ENCODE measurements at places on chromosomes 4 and X.
A peak's percentile ranks its signal among the peaks of the same experiment; 100 is the strongest.

GRCh38 chr4:48346594-48346993 is 5.3 kb downstream of the SLAIN2 start:
- no peak for DNase-seq

GRCh38 chr4:2651546-2651945 is 104.6 kb downstream of the TNIP2 start:
- no peak for DNase-seq

DNA sequence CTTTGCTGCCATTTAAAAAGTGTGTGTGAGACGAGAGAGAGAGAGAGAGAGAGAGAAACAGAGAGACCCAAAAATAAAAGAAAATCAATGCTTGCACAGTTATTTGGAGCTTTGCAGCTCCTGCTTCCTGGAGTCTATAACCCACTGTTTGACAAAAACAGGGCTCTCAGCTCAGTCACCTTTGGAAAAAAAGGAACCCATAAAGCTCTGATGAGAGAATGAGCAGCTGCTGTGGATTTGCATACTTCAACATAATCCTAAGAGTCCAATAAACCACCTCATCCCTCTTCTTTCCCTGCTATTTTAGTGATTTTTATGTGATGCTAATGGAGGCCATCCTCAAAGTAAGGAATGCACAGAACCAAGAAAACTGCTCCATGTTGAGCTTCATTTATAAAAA is 50.3 kb downstream of the USP26 start:
- DNase-seq: no peak

DNA sequence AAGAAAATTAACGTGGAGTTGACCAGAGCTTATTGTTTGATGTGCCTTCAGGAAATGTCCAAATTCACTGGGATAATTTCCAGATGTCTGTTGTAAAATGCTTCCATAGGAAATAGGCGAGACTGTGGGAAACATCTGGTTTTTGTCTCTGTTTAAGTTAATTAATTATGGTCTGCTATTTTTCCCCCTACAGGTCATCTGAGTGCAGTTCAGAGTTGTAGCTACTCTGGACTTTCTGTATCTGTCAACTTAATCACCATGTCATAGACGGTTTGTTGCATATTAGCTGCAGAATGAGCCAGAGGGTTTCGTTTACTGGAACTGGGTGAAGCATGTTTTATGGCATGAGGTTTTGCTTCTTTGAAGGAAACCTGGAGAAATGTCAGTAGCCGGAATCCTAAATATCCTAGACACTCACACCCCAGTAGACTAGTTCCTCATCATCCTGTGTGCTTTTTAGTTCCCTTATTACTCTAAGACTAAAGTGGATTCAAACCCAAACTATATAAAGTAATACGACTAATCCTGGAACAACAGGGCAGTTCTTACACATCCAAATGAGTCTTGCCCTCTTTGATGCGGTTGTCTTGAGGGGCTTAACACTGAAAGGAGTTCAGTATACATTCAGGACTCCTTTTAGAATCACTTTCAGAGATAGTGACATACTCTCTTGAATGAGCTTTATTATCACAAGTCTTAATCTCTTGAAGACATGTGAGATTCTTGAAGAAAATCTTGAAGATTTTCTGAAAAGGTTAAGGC is 62.5 kb downstream of the PPEF1 start:
- no peak for DNase-seq

DNA sequence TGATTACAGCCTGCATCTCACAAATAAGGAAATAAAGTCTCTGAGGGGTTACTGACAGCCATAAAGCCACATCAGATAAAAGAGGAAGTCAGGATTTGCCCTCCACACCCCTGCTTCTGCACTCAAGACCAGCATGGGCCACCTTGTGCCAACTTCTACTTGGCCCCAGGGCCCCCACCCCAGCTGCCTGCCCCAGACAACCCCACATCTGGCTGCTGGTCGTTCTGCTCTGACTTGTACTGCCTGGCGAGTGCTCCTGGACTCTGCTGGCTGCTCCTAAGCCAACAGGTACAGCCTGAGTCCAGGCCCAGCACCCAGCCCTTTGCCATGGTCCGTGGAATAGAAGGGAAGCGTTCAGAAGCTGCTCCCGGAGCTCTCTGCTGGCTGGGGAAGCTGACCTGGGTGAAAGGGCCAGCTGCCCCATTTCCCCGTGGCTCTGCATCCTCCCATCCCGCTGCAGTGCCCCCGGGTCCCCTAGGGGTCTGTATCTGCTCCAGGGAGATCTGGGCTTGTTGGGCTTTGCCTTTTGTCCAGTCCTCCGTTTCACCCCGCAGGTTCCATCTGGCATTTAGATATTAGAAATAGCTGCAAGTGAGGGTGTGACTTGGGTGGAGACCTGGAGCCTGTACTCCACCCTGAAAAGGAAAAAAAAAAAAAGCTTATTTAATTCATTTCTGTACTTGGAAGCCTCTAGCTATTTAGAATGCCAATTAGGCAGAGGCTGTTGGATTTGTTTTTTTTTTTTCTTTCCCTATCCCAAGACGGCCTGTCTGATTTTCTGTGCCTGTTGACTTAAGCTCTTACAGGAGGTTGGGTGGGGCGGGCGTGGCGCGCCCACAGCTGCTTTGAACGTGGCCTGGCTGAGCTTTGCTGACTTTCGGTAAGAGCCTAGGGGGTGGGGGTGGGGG is 194.7 kb downstream of the PTTG2 start:
- no peak for DNase-seq

GRCh38 chrX:4935401-4935800 is 1222.0 kb upstream of the PRKX start:
- DNase-seq: no peak

DNA sequence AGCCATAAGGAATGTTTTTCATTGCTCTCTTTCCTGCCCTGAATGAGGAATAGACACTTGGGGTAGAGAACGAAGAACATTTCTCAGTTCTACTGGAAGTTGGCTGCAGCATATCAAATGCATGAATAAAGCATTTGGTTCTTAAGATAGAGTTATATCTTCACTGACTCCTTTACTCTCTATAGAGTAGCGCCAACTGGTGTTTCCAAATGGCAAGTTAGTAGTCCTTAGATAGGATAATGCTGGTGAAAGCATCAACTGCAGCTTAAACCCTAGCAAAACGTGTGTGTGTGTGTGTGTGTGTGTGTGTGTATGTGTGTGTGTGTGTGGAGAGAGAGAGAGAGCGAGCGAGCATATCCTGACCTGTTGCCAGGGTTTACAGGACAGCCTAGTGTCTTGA is 62.2 kb upstream of the FRMPD4 start:
- no peak for DNase-seq

DNA sequence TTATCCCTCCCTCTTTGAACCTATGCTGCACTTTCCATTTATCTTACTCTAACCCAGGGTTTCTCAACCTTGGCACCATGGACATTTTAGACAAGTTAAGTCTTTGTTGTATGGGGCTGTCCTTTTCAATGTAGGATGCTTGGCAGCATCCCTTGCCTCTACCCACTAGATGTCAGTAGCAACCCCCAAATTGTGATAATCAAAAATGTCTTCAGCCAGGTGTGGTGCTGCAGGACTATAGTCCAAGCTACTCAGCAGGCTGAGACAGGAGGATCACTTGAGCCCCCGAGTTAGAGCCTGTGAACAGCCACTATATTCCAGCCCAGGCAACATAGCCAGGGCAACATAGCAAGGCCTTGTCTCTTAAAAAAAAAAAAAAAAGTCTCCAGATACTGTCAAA is 7.0 kb downstream of the LRCH2 start:
- DNase-seq: no peak

- no peak for DNase-seq
These were observed 90.4 kb downstream of the ZC4H2 start for GRCh38 chrX:64885850-64886249.

DNA sequence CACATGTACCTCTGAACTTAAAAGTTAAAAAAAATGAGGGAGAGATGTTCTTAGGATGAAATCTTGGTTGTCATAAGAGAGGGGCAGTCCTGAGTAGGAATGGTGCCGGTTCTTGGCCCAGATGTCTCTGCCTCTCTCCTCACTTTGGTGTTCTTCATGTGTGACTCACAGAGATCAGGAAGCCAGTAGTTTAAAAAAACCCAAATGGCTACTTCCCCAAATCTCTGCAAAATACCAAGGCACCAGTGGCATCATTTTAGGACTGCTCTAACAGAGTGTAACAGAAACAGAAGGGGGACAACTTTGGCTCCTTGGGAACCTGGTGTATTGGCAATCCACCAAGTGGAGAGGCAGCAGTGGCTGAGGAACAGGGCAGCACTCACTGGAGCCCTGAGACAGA is 116.8 kb downstream of the SCD5 start:
- no peak for DNase-seq

- DNase-seq: no peak
These were observed 25.3 kb downstream of the IQCM start for GRCh38 chr4:149790172-149790907.

DNA sequence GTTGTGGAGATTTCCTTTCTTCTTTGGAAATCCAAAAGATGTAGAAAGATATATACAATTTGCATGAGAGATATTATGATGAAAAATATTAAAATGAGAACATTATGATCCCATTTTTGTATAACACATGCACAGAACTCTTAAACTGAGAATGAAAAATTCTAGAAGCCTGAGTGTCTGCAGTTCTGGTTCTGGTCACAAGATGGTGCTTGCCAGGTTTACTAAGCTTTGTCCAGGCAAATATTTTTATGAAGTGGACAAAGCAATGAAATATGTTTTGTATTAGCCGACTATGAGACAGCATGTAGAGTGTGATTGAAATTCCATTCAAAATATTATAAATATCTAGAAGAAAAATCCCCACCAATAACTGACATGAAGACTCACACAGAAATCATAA is 2.2 kb downstream of the PWWP3B start:
- no peak for DNase-seq

GRCh38 chr4:138677212-138677611 is 338.4 kb upstream of the NOCT start:
- DNase-seq: no peak

- DNase-seq: no peak
These were observed 48.2 kb upstream of the AADAT start for GRCh38 chr4:170137927-170138326.

GRCh38 chr4:10288830-10289537 is 168.2 kb downstream of the ZNF518B start:
- DNase-seq: no peak

GRCh38 chr4:145177906-145178538 is 2.4 kb downstream of the OTUD4 start:
- no peak for DNase-seq

DNA sequence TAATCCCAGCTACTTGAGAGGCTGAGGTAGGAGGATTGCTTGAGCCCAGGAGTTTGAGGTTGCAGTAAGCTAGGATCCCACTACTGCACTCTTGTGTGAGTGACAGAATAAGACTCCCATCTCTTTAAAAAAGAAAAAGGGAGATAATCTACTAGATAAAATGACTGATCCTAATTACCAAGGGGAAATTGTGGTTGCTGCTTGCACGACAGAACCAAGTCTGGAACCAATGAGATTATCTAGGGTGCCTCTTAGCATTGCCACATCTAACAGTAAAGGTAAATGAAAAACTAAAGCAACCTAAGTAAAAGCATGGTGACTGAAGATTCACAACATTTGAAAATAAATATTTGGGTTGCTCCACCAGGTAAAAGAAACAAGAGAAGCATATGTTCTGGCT is 185.1 kb downstream of the PDHA2 start:
- no peak for DNase-seq

GRCh38 chrX:109622270-109622669 is 2.7 kb downstream of the KCNE5 start:
- DNase-seq: no peak

DNA sequence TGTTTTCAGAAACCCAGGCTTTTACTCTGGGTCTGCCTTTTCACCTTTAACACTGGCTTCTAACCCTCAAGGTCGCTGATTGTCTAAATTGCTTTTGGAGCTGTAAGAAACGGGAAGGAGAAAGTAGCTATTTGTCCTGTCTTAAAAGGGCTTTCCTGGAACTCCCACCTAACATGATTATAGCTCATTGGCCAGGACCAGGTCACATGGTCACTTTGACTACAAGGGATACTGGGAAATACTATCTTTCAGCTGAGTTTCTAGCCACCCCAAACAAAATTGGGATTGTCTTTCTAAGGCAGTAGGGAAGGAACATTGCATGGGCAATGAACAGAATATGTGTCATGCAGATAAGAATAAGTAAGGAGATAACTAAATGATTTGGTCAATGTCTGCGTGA is 106.7 kb upstream of the ARHGAP24 start:
- no peak for DNase-seq

- DNase-seq: no peak
These were observed 6.0 kb upstream of the BCORL1 start for GRCh38 chrX:129976441-129976840.

DNA sequence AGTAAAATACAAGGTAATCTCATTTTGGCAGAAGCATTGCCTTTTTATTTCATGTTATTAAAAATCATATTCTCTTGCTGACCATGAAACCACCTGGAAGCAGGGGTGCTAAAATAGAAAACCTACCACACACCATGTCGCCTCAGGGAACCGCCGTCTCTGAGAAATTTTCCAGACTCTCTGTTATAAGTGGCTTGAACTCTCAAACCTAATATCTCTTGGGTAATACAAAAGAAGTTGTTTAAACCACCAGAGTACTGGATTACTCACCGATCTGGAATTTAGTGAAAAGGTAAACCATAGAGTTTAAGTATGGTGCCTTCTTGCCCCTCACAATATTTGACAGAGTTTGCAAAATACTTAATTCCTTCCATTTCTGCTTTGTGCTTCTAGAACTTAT is 27.7 kb downstream of the ENPP6 start:
- no peak for DNase-seq

GRCh38 chr4:100042235-100042634 is 92.2 kb upstream of the H2AZ1 start:
- DNase-seq: no peak

GRCh38 chrX:100449696-100450608 is 39.9 kb upstream of the PCDH19 start:
- DNase-seq: no peak

GRCh38 chr4:86544310-86544966 is 49.7 kb upstream of the PTPN13 start:
- no peak for DNase-seq

DNA sequence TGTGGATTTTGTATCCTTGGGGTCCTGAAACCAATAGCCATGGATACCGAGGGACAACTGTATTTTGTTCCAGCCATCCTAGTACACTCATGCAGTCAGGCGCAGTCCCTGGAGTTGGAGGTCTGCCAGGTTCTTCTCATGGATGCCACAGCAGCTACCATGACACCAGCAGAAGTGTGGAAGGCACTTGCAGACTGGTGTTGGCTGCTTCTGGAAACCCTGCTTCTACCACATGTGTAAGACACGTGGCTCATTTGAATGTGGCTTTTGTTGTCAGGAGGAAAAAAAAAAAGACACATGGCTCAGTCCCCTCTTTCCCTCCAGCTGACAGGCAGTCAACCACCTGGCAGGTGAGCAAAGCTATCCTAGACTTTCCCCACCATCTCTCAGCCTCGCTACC is 19.4 kb downstream of the DRD5 start:
- DNase-seq: peak; percentile 35

- DNase-seq: no peak
These were observed 50.8 kb upstream of the MCF2 start for GRCh38 chrX:139758809-139759208.

- DNase-seq: no peak
These were observed 35.2 kb downstream of the PWWP3B start for GRCh38 chrX:106203315-106203714.

- DNase-seq: peak; percentile 18
These were observed 3.4 kb downstream of the MAML3 start for GRCh38 chr4:140150636-140150885.

GRCh38 chr4:19756661-19757060 is 495.0 kb upstream of the SLIT2 start:
- DNase-seq: no peak

Measured in NCI-H187 (cell line).